ENCODE measurements at places on chromosomes 16 and 17.
A peak's percentile ranks its signal among the peaks of the same experiment; 100 is the strongest.

DNA sequence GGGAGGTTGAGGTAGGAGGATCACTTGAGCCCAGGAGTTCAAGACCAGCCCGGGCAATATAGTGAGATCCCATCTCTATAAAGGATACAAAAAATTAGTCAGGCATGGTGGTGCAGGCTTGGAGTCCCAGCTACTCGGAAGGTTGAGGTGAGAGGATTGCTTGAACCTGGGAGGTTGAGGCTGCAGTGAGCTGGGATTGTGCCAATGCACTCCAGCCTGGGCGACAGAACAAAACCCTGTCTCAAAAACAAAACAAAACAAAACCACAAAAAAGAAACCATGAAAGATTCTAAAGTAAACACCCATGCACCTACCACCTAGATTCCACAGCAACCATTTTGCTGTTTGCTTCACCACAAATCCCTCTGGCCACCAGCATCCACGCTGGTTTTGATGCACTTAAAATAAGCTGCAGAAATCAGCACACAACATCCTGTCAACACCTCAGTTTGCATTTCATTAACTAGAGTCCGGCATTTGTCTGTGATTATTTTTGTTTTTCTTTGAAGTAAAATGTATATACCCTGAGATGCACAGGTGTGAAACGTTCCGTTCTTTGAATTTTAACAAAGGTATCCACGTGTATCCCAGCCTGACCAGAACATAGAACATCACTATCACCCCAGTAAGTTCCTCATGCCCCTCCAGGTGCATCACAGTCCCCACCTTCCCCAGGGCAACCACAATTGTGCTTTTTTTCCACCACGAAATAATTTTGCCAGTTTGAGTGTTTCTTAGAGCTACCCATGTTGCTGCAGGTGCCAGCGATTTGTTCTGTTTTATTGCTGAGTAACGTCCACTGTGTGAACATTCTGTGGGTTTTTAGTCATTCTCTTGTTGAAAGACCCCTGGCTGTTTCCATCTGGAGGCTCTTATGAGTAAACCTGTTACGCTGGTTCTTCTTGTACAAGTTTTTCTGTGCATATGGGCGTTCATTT is 191.5 kb downstream of the SEC14L1 start:
- no peak for DNase-seq

DNA sequence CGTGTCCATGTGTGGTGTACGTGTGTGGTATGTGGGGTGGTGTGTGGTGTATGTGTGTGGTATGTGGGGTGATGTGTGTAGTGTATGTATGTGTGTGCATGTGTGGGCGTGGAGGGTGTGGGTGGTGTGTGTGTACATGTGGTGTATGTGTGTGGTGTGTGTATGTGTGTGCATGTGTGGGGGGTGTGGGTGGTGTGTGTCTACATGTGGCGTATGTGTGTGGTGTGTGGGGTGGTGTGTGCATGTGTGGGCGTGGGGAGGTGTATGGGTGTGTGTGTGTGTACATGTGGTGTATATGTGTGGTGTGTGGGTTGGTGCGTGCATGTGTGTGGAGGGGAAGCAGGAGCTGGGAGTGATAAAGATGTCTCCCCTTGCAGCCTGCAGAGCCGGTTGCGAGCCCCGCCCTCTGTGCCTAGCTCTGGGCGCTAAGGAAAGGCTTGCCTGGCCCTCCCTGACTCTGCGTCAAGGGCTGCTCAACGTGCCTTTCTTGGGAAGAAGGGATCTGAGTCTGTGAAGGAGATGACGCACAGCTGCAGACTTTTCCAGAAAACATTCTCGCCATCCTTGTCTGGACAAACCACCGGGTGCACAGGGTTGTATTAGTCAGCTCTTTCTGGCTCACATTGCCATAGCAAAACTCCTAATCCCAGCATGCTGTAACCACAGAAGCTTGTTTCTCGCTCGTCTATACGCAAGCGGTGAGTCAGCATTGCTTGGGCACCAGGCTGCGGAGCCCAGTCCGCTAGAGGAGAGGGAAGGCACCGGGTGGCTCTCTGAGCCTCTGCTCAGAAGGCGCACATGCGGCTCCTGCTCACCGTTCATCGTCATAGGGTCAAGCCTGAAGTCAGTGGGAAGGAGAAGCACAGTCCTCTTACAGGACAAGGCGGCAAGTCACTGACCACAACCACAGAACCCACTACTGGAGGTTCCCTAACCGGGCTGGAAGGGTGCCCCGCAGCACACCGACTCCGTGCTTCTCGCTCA is 2.0 kb upstream of the CD300H start:
- no peak for DNase-seq

- no peak for DNase-seq
These were observed 158.8 kb downstream of the CCDC182 start for GRCh38 chr17:57586196-57586740.

- no peak for DNase-seq
These were observed 22.3 kb downstream of the TMEM11 start for GRCh38 chr17:21191698-21192097.

DNA sequence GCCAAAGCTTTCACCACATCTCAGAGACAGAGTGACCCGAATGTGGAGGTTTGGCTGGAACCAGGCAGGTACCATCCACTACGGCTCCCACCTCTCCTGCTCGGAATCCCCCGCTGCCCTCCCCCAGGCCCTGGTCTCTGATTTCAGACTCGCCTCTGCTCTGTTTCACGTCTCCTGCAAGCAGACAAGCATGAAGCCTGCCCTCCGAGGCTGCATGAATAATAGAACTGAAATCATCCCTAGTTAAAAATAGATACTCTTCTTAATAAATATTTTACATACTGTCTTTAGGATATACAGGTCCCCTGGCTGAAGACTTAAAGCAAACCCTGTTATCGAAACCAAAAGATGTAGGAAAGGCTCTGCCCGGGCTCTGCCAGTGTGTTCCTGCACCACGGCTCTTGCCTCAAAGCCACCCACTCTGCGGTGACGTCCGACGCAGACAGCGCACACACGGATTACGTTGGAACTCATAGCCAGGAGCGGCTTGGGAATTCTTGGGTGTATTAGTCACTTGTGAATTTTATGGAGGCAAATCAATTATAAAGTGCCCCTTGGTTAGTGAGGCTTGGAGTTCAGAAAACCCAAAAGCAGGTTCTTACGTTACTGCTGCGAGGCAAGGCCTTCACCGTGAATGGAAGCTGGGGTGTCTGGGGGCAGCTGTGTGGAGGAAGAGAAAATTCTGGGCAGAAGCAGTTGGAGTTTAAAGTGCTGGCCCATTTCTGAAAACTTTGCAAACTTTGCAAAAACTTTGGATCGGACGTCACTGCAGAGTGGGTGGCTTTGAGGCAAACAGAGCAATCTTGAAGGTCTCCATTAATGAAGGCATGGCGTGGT is 25.6 kb upstream of the NPTX1 start:
- no peak for DNase-seq

- no peak for DNase-seq
These were observed 12.9 kb upstream of the CMIP start for GRCh38 chr16:81431554-81432353.

DNA sequence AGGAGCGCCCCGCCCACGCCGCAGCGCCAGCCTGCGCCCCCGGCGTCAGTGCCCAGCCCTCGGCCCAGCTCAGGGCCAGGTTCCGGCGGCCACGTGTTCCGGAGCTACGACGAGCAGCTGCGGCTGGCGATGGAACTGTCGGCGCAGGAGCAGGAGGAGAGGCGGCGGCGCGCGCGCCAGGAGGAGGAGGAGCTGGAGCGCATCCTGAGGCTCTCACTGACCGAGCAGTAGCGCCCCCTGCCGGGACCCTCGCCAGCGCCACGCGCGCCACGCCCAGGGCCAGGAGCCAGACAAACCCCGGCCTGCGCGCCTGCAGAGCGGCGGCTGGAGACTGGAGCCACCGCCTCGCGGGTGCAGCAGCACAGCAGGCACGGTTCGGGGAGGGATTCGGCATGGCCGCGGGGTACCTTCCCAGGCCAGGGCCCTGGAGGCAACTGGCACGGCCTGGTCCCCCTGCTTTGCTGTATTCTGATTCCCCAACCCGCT is 9.3 kb downstream of the CORO6 start:
- DNase-seq, result peak; percentile 97

GRCh38 chr16:87927195-87927562 is 9.2 kb downstream of the CA5A start:
- DNase-seq, result no peak

DNA sequence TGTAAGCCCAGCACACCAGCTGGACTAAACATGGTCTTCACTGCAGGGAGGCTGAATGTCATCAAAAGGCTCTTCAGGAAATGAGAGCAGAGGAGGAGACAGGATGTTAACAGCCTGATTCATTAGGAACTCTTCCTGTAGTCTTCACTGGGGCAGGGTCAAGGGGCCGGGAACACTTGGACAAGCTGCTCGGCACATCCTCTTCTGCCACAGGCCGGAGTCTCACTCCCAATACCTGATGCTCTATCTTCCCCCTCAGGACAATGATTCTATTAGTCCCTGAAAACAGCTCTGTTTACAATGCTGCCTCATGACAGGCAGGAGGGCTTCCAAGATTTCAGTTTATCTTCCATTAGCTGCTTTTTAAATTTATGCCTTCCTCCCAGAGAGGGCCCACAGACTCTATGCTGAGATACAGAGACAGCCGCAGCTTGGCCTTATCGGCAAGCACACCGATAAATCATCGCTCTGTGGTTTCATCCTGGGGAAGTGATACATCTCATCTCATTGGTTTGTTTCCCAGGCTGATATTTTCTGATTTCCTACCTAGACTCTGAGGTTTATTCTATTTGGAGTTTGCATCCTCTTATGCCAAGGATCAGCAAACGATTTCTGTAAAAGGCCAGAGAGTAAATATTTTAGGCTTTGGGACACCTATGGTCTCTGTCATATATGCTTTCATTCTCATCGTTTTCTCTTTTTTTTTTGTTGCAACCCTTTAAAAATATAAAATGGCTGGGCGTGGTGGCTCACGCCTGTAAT is 214.0 kb upstream of the ASIC2 start:
- no peak for DNase-seq

DNA sequence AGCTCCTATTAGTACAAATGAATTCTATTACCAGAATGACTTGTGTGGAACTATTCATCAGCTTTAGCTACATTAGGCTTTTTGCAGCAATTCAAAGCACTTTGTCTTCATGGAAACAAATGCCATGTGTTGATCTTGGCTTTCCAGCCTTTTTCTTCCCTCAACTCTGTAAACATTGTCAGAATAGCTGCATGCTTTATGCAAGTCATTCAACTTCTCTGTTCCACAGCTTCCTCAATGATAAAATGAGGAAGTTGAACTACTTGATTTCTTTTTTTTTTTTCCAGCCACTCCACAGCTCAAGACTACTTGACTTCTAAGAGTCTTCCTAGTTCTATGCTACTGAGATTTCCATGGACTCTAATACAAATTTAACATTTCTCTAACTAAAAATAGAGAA is 41.1 kb downstream of the KIAA0753 start:
- no peak for DNase-seq

DNA sequence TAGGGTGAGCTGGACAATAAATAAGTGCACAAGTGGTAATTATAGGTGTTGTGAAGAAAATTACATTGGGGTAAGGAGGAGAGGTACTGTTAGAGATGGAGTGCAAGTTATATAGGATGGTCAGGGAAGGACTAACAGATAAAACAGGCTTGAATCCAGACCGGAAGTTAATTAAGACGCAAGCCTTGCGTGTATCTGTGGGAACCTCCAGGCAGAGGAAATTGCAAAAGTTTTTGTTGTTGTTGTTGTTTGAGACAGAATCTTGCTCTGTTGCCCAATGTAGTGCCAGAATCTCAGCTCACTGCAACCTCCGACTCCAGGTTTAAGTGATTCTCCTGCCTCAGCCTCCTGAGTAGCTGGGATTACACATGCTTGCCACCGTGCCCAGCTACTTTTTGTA is 2.4 kb upstream of the ZNF18 start:
- DNase-seq, result no peak

DNA sequence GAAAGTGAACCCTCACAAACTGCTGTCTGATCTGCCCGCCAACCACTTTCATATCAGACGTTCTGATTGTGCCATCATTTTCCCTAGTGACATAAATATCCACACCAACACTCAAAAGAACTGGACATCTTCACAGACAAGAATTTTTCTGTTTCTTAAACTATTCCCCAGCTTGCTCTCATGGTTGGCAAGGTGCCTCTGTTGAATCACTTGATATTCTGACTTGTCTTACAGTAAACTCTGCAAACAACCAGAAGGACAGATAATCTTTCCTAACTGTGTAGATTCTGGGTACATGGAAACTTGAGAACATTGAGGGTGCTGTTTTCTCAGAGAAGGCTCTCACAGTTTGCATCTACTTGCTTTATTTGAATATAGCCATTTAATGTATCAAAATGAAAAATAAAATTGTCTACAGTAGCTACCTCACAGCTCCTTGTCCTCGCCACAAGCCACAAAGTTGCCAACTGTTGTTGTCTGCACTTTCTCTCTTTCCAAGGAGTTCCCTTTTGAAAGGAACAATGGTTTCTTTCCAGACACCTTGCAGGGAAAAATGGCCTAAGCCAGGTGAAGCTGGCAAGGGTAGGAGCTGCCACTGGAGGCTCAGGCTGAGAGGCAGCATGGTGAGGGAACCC is 46.0 kb upstream of the ADAMTS18 start:
- no peak for DNase-seq

DNA sequence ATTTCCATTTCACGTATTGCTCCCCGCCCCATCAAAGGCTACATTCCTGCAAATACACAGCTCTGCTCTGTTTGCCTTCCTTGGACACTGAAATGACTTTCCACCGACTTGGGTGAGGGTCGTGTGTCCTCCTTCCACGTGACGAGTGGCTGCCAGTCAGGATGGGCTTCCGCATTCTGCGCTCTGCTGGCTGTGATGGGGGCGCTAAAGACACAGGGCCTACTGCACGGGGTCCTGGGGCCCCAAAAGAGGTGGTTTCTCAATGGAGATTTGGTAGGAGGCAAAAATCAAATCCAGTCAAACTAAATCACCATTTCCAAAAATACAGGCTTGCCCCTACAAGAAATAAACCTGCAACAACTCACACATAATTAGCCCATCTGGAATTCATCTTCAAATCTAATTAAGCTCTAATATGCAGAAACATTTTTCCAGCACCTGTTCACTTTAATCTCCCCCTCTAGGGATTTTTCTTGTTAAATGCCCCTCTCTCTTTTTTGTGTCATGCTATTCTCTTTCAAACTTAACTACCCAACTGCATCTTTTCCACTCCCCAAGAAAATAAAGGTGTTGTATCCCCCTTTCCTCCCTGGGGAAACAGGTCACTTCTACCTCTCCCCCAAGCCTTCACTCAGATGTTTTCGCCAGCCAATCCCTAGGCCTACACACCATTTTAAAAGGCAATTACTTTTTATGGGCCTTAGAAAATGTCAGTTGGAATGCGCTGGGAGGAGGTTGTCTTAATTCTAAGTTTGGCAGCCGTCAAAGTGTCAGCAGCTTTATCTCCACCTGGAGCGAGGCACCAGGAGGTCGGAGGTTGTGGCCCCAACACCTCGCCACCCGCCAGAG is 21.9 kb upstream of the FAAP100 start:
- DNase-seq, result no peak

GRCh38 chr17:81869221-81870130 is 1.7 kb downstream of the ARHGDIA start:
- DNase-seq, result peak; percentile 82

DNA sequence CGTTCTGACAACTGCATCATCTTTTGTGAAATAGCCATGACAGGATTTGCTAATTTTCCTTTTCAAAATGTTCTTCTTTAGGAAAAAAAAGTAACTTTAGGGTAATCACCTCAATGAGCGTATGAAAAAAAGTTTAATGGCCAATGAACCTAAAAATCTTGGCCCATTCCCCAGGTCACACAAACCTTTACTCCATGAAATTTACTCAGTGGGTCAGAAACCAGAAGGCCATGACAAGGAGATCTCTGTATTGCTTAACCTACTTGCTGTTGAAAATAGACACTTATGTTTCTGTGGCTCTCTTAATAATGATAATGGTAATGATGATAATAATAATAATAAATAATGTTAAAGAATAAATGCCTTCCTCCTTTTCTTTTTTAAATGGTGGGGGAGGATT is 180.8 kb upstream of the IRX3 start:
- DNase-seq, result no peak

Measured in mesothelial cell of epicardium (in vitro differentiated cells).